ENCODE measurements at places on chromosomes 3 and 15.

- no peak for DNase-seq
Measured at GRCh38 chr15:51093839-51094605, 684 bp downstream of the TNFAIP8L3 start.

DNA sequence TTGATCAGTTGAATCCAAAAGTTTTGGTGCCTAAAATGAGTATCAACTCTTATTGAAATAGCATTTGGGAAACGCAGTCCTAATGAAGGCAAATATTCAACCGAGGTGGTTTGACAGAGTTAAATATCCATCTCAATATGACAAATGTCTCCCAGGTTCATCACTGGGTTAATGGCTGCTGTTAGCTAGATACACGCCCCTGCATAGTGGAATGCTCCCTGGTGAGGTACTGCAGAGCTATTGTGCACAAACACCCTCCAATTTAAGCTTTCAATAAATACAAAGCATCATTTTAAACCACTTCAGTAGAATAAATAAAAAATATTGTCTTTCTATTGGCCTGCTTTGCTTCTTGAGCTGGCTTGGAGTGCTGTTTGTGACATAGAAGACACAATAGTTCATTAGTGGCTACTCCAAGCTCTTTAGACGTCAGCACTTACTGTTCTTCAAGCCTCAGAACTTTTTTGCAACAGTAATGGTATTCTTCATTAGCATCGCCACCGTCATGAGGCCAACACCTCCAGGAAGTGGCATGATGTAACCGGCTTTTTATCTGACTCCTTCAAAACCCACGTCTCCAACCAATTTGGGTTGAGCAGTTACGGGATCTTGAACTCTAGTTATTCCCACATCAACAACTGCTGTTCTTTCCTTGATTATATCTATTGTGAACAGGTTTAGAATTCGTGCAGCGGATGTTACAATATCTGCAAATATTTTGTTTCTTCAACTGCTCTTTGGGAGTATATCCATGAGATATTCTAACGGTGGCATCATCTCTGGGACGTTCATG lies 1159.6 kb upstream of the EPHA6 start:
- DNase-seq, result no peak

DNA sequence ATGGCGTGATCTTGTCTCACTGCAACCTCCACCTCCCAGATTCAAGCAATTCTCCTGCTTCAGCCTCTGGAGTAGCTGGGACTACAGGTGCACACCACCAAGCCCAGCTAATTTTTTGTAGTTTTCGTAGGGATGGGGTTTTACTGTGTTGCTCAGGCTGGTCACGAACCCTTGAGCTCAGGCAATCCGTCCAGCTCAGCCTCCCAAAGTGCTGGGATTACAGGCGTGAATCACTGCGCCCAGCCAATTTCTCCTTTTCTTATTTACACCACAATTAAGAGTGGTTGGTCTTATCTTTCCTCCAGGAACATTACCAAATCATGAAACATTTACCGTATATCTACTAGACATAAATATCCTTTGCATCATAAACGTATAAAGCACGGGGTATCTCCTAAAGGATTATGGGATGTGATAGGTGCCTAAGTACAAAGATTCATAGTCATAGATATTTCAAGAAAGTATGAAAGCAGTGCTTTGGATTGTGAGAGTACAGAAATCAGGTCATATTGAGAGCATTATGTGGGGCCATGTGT lies 194.5 kb downstream of the RBMS3 start:
- no peak for DNase-seq

DNA sequence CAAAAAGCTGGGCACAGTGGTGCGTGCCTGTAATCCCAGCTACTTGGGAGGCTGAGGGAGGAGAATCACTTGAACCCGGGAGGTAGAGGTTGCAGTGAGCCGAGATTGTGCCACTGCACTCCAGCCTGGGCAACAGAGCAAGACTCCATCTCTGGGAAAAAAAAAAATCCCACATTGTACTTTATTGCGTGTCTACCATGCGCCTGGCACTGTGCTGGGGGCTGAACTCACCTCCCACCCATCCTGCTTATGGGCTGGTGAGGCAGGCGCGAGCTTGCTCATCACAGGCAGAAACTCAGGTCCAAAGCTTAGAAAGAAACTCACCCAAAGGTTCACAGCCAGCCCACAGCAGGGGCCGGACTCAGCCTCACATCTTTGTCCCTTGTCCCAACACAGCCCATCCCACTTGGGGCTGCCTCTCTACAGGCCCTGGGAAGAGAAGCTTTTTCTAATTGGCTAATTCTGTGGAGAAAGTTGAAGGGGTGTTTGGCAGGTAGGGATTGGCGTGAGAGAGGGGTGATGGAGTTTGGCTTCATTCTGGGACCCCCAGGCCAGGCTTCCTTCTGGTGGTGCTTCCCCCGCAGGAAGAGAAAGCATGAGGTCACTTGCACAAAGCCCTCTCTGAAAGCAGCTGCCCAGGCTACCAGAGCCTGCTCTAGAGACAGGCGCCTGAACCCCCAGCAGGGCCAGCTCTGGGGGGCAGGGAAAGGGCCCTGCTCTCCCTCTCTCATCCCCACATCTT lies 122.6 kb upstream of the SMAD3 start:
- DNase-seq, result no peak

- no peak for DNase-seq
Measured at GRCh38 chr15:57819646-57820045, 113.1 kb downstream of the POLR2M start.

- no peak for DNase-seq
Measured at GRCh38 chr15:78266806-78267205, 2.4 kb downstream of the DNAJA4 start.

DNA sequence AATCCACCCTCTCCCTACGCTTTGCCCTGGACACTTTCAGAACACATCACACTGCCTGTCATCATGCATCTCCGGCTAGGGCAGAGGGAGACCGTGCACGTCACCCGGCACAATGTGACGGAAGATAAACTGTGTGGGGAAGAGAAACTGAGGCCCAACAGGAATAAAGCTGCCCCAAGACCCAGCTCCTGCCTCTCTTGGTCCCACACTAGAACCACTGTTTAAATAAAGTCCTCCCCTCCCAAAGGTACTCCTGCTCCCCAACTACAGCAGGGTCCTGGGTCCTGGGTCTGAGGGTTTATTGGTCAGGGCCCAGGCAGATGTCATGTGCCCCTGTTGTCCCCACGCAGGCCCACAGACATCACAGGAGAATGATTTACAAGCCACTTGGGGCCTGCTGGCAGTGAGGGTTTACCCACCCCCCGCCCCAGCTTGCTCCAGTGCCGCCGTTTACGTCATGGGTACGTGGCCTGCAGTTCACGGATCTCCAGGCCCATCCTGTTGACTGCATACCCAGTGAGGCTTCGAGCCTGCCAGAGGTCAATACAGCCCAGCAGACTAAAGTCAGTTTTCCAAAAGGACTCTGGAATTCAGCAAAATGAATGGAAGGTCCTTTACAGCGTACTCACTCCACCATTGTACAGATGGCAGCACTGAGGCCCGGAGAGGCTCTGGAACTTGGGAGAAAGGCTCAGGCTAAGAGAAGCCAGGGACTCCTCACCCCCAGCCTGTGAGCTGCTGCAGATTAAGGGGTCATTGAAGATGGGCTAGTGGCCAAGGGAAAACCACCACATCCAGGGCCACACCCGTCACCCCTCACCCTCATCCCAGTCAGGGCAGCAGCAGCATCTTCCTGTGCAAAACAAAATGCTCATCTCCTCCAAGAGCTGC lies 23.2 kb downstream of the ALS2CL start:
- peak; percentile 3 for DNase-seq

GRCh38 chr3:10363935-10364334 lies 43.0 kb upstream of the SEC13 start:
- DNase-seq, result no peak

- no peak for DNase-seq
Measured at GRCh38 chr15:76812381-76812780, 92.8 kb downstream of the SCAPER start.

- DNase-seq, result no peak
Measured at GRCh38 chr3:68447885-68448284, 484.5 kb downstream of the TAFA4 start.

DNA sequence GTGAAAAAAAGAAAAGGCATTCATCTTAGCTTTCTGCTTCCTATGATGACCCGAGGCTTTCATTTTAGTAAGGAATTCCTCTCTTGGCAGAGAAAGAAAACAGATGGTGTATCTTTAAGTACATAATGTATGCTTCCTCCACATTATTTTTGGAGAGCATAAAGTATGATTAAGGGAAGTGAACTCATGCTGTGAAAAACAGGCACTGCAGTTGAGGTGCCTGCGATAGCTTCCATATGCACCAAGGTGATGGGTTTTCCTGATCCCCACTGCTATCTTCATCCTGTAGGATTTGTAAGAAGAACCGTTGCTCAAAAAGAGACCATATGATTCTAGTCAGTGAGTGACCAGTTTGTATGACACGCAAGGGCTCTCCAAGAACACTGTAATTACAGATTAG lies 411.5 kb upstream of the MCTP2 start:
- no peak for DNase-seq

- no peak for DNase-seq
Measured at GRCh38 chr3:168850109-168850508, 754.4 kb upstream of the GOLIM4 start.

- no peak for DNase-seq
Measured at GRCh38 chr3:185207931-185208746, 45.7 kb downstream of the EHHADH start.

DNA sequence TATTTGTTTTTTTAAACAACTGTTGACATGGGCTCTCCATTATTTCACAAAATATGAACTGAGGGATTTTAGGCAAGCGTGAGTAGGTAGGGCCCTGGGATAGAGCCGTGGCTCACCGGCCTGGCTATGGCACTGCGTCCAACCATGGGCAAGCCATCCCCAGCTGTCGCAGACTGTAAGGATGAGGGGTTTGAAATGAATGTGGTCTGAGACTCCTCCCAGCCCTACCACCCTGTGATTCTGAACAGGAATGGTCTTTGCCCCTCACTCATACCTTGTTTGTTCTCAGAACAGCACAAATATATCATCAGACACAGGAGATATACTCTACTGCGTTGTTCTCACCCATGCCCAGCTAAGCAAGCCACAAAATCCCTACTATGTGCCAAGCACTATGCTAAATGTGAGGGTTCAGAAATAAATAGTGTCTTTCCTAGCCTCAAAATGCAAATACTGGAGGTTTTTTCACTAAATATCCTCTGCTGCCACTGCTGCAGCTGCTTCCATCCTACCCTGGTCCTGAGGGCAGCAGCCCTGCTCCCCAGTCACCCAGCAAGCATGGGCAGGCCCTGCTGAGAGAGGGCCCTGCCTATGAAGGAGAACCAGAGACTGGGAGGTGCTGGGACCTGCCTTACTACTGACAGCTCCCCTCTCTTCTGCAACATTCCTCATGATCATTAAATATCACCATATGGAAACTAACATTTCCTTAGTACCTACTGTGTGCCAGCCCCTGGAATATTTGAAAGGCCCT lies 102.8 kb downstream of the XXYLT1 start:
- no peak for DNase-seq

GRCh38 chr15:74490339-74490689 lies 29.4 kb upstream of the UBL7 start:
- DNase-seq, result no peak

- no peak for DNase-seq
Measured at GRCh38 chr15:64943512-64944225, 32.0 kb downstream of the ANKDD1A start.

DNA sequence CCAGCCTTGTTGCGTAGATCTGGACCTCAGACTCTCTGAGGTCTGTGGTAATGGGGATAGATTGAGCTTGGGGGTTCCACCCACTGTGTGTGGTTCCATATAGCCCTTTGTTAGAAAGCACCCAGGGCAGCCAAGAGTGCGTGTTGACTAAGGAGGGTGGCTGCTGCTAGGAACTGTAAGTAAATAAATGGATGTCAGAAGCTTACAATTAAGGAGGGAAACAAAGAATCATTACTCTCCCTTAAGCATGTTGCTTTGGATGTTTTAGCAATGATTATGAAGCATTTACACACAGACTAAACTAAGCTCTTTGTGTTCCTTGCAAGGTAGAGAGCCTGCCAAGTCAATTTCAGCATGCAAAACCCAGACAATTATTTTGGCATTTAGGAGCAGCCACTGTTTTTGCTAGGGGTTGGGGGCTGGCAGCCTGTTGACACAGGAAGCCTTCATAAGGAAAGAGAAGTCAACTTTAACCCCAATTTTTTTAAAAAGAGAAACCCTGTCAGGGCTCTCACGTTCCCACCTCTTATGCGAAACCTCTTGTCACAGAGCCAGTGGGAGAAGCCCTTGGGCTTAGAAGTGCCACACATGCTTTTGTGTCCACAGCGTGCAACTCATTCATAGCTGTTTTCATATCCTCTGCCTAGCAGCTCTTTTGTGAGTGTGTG lies 127.8 kb downstream of the CMSS1 start:
- no peak for DNase-seq

DNA sequence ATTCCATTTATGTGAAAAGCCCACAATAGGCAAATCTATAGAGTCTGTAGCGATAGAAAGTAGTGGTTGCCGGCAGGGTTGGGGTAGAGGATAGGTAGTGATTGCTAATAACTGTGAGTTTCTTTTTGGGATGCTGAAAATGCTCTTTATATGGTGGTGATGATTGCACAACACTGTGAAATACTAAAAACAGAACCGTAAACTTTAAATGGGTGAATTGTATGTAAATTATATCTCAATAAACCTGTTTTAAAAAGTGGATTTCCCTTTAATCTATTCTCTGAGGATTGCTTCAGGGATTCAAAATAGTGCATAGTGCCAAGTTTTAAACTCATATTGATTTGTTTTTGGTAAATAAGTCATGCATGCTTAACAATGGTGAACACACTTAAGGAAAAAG lies 140.2 kb downstream of the LPP start:
- DNase-seq, result no peak

DNA sequence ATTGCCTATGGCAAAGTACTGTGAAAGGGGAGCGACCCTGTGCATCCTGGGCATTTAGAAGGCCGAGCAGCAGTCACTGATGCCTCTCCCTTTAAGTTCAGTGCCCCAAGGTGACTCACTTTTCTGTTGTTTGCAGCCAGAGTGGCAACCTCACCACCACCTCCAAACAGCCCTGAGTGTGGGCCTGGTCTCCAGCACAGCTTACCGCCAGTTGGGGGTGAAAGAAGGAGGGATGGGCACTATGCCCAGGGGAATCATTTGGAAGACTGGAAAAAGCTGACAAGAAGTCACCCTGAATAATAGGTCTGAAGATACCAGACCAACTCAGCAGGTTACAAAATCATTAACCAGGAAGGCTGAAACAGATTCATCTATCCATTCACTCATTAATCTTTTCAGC lies 571.8 kb downstream of the EPHB1 start:
- no peak for DNase-seq

Measured in activated CD8-positive, alpha-beta memory T cell treated with anti-CD3 and anti-CD28 coated beads, Interleukin-2, amount 50 U/mL, for 4 hours (primary cell).